ENCODE measurements at places on chromosomes 2 and 18.
A peak's percentile ranks its signal among the peaks of the same experiment; 100 is the strongest.

DNA sequence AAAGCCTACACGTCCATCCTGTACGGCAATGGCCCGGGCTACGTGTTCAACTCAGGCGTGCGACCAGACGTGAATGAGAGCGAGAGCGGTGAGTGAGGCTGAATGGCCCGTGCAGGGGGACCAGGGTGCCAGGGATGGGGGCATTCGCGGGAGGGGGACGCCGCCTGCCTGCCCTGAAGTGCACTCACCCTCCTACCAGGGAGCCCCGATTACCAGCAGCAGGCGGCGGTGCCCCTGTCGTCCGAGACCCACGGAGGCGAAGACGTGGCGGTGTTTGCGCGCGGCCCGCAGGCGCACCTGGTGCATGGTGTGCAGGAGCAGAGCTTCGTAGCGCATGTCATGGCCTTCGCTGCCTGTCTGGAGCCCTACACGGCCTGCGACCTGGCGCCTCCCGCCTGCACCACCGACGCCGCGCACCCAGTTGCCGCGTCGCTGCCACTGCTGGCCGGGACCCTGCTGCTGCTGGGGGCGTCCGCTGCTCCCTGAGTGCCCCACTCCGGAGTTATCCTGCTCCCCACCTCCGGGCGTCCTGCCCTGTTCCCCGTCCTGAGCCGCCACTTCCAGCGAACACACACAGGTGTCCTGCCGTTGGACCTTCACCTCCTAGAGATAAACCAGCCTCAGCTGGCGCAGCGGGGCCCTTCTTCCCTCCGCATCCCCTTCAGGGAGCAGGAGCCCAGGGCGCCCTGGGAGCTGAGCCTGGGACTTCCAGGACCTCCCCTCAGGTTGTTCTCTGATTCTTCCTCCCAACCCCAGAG lies 2.9 kb downstream of the ALPI start:
- no peak for DNase-seq

DNA sequence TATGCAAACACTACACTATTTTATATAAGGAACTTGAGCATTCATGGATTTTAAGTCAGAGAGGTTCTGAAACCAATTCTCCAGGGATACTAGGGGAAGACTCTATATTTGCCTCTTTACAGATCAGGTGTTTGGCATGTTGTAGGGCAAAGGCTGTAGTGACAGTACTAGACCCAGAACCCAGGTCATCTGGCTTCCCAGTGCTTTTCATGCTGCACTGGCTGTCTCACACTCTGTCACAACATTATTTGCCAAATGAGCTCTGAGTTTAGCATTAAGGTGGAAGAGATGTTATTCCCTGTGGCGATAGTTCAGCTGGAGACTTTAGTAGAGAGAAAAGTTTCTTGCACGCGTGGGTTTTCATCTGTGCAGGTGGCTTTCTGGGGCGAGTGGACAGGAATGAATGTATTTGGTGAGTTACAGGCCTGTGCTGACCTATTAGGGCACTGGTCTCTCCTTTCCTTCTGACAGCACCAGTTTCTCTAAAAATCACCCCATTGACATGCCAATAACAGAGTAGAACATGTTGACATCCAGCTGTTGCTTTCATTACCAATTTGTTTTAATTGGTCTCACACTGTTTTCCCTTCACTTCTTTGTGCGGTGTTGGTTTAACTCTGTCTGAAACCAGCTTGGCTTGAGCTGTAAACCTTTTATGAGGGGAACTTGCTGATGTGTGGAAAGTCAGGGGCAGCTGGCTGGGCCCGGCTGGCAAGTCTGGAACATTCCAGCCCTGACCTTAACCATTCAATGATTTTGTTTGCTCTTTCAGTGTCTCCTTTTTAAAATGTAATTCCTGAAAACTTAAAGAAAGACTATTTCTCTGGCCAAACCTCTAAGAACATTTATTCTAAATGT lies 643.0 kb upstream of the FAM98A start:
- DNase-seq, result no peak

DNA sequence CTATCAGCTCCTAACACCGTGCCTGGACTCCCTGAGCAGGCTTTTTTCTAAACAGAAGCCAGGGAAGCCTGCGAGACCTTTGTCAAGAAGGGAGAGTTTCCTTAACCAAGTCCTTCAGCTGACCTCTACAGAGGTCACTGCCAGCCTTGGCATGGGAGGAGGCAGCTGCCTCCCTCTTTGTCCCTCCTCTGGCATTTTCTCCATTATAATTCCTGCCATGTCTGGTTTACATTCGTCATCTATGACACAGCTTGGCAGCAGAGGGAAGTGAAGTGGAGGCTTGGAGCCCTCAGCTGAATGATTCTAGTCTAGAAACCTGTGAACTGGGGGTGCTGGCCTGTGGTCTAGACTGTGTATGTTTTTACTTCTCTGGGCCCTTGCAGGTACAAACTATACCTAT lies 22.5 kb downstream of the LIPG start:
- DNase-seq, result no peak

- DNase-seq, result no peak
Observed at GRCh38 chr18:12287131-12287681, 20.8 kb upstream of the TUBB6 start.

- DNase-seq, result no peak
Observed at GRCh38 chr2:162480067-162480466, 136.1 kb downstream of the GCA start.

GRCh38 chr2:8452296-8452695 lies 229.6 kb upstream of the ID2 start:
- no peak for DNase-seq

DNA sequence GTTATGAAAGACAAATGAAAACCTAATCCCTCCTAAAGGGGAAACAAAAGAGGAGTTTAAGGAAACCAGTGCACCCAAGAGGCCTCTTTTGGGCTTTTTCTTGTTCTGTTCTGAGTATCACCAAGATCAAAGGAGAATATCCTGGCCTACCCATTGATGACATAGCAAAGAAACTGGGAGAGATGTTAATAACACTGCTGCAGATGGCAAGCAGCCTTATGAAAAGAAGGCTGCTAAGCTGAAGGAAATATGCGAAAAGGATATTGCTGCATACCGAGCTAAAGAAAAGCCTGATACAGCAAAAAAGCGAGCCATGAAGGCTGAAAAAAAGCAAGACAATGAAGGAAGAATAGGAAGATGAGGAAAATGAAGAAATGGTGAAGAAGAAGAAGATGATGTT lies 23.6 kb upstream of the STAT4 start:
- no peak for DNase-seq

- no peak for DNase-seq
Observed at GRCh38 chr18:9319333-9319732, 15.2 kb upstream of the TWSG1 start.

DNA sequence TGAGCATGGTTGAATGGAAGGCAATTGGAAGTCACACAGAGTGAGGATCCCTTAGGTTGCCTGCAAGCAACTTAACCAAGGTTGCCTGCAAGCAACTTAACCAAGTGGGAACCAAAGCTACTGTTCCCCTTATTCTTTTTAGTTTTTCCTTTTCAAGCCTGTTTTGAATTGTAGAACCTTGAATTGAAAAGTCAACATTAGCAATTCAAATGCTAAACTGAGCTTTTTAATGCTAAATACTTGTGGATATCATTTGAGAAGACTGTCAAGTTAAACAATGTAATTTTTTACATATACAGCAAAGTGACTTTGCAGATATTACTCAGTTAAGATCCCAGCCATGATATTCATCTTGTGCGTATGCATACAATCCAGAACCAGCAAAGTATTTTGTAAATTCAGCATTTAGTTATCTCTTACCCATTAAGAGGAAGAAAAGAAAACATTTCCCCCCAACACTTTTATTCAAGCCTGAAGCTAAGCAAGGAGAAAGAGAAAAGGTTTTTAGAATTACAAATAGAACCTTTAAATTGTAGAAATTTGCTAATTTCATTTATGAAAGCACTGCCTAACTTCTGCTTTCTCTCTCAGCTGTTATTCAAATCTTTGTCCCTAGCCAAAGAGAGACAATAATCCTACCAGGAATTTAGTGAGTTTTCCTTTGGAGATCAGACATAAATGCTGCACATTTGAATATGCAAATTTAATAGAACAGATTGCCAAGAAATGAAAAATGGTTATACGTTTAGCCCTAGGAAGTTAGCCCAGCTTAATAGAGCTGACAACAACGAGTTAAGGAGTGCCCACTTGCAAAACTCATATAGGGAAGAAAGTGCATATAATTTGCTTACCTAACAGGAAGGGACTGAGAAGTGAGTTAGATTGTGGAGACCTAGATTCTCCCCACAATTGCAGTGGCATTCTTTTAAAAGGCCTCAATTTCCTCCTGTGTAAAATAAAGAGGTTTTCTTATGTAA lies 643.2 kb upstream of the PIK3C3 start:
- DNase-seq, result no peak

DNA sequence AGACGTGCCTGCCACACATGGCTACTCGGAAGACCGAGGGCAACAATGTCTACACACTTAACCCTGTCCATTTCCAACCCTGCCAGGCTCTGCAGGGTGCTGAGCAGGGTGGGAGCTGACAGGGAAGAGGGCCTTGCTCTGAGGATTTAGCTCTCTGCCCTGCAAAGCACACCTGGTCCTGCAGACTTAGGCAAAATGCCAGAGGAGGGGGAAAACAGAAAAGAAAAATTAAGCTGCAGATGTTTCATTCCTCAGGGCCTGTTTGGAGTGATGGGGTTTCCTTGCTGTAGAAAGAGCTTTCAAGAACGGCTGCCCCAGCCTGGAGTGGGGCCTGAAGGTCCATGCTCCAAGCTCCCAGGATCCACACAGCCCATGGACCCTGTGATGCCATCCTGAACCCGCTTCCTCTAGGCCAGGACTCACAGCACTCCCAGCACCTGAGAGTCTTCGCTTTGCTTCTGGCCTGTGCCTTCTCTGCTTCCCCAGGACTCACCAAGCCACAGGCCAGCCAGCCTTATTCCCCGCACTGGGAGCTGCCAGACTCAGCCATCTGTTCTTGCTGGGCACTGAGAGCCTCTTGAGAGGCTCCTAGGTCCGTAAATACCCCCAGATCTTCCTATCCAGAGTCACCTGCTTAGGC lies 9.1 kb upstream of the TEX51 start:
- DNase-seq, result peak; percentile 40

DNA sequence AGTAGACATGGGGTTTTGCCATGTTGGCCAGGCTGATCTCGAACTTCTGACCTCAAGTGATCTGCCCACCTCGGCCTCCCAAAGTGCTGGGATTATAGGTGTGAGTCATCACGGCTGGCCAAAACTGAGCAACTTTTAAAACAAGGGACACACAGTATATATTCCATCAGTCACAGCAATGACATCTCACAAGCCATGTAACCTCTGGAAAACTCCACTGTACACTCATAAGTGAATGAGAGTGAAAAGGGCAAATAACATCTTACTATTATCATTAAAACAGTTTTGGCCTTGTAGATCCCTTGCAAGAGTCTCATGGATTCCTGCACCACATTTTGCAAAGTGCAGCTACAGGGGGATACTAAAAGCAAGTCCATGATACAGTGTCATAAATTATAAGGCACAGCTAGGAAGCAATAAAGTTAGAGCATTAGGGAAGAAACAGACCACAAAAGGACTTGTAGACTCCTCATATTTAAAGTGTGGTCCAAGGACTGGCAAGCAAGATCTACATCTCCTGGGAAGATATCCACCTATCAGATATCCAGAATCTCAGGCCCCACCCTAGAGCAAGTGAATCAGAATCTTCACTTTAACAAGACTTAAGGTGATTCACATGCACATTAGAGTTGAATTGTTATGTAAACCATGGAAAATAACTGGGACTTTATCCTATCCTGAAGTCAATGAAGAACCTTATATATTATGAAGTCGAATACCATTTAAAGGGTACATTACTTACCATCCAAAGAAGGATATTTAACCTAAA lies 5.7 kb downstream of the SMC6 start:
- no peak for DNase-seq

DNA sequence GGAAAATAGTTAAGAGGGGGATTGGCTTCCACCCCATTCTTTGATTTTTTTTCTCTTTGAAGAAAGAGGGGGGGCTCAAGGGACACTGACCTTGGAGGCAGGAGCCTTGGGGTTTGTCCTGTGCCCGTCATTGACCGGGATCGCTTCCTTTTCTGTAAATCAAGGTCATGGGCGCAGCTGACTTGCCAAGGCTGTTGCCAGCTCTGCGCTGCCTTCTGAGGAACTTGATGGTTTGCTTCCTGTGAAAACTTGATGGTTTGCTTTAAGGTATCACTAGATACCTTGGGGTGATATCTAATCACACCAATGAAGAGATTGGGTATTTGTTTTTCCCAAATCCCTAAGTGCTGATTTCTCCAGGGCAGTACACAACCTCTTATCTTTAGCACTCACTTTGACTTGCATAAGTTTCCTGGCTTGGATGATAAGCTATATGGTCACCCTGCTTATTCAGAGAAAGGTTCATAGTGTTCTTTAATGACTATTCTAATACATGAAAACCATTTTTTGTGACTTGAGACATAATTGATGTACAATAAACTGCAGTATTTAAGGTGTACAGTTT lies 56.0 kb downstream of the DGKD start:
- DNase-seq, result no peak

GRCh38 chr2:46334389-46335271 lies 37.4 kb downstream of the EPAS1 start:
- no peak for DNase-seq

DNA sequence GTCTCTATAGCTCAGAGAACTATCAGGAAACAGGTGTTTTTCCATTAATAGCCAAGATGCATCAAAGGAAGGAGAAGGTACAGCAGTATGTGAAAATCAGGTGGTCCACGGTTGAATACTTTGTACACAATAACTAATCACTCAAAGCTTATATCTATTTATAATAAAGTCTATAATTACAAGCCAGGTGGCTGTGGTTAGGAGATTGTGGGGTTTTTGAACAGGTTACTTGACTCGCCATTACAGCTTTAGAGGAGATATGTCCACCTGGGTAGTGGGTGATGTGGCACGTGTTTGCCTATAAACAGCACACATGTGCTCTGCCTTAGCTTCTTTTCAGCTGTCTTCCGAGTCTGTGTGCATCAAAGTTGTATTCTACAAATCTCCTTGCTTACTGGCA lies 892.2 kb upstream of the ZEB2 start:
- DNase-seq, result no peak

DNA sequence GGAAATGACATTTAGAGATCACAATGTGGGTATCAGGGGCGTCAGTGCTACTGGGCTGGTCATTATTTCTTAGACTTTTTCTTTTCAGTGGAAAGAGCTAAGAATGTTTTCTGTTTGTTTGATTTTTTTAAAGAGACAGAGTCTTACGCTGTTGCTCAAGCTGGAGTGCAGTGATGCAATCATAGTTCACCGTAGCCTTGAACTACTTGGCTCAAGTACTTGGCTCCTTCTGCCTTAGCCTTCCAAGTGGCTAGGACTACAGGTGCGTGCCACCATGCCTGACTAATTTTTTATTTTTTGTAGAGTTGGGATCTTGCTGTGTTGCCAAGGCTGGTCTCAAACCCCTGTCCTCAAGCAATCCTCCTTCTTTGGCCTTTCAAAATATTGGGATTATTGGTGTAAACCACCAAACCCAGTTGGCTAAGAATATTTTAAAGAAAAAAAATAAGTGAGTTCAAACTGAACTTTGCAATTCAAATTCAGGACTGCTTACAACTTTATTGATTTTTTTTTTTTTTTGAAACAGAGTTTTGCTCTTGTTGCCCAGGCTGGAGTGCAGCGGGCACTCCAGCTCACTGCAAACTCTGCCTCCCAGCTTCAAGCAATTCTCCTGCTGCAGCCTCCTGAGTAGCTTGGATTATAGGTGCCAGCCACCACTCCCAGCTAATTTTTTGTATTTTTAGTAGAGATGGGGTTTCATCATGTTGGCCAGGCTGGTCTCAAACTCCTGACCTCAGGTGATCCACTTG lies 154.2 kb downstream of the MIB1 start:
- DNase-seq, result no peak

GRCh38 chr2:96931966-96932365 lies 54.4 kb downstream of the FAM178B start:
- no peak for DNase-seq

- DNase-seq, result no peak
Observed at GRCh38 chr2:60634438-60634837, 81.0 kb upstream of the BCL11A start.

- no peak for DNase-seq
Observed at GRCh38 chr2:86825693-86826381, 35.1 kb upstream of the CD8A start.
